Left ventricle myocardium inferior (tissue), 1 donor: ENCODE measurements at places on chromosomes 12 and 14. TPM values are rescaled to one million over a fixed set of nuclear protein-coding genes. Genes with fewer than 3 reads are reported as not detected.

The ART4 gene
- total RNA-seq = 5.0 TPM

The ADSS1 gene
- 218 TPM for total RNA-seq

The GSG1 gene
- not detected for total RNA-seq

The MYH7 gene
- 14,853 TPM for total RNA-seq

The SRRM4 gene
- 0.19 TPM for total RNA-seq

DNA sequence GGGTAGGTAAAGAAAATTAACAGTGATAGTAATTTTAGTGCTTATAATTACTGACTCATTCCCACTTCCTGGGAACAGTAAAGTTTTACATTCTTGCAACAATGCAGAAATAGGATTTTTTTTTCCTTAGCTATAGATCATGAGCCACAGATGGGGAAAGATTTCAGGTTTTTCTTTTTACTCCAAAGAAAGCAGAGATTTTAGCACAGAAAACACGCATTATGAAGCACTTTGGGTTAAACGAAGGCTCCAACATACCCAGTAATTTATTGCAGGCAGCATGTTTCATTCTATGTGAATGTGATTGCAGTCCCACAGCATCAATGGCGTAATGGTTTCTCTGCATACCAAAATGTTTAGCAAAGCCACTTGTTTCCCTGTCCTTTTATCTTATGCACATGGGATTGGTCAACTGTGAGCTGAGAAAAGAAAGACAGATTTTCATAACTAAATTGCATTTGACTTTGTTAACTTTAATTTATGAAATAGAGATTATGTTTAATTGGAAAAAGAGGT, 124.6 kb upstream of the E2F7 start:
- no peaks in the 10 kb centered on the region for H3K27me3 ChIP-seq
- no peaks in the 10 kb centered on the region for H3K36me3 ChIP-seq
- no peak overlapping the region for H3K4me3 ChIP-seq
- no peak for DNase-seq
- no peaks in the 10 kb centered on the region for H3K4me1 ChIP-seq

DNA sequence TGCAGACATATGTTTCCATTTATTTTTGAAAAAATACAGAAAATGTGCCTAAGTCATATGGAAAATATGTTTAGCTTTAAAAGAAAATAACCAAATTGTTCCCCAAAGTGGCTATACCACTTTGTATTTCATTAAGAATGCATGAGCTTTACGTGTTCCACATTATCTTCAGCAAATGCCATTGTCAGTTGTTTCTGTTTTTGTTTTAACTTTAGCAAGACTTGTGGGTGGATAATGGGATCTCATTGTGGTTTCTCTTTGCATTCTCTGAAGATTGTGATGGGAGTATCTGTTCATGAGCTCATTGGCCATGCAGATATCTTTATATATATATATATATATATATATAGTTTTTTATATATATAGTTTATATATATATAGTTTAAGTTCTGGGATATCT, 181.5 kb downstream of the CCER1 start:
- no peak for DNase-seq
- no peaks in the 10 kb centered on the region for H3K36me3 ChIP-seq
- no peaks in the 10 kb centered on the region for H3K27me3 ChIP-seq
- H3K4me3 ChIP-seq = no peak overlapping the region
- H3K27ac ChIP-seq = no peak overlapping the region
- no peaks in the 10 kb centered on the region for H3K4me1 ChIP-seq

DNA sequence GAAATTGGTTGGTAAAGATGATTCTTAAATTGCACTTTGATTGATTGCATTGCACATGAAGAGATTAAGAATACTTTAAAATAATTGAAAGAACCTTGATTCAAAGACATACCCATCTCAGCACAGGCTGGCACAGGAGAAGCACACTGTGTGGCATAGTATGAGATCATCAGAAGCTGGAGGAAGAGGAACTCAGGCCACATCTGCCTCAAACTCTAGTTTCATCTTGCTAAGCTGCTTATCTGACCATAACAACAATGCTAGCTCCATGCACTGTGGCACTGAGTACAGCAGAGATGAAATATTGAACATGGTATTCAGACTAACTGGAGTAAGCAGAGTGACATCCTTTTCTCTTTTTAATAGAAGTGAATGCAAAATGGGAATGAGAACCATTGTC, 99.1 kb downstream of the TBC1D30 start:
- peaks cover 13% of the 10 kb centered on the region for H3K27me3 ChIP-seq
- no peak overlapping the region for H3K4me3 ChIP-seq
- no peaks in the 10 kb centered on the region for H3K4me1 ChIP-seq
- no peak overlapping the region for H3K27ac ChIP-seq

DNA sequence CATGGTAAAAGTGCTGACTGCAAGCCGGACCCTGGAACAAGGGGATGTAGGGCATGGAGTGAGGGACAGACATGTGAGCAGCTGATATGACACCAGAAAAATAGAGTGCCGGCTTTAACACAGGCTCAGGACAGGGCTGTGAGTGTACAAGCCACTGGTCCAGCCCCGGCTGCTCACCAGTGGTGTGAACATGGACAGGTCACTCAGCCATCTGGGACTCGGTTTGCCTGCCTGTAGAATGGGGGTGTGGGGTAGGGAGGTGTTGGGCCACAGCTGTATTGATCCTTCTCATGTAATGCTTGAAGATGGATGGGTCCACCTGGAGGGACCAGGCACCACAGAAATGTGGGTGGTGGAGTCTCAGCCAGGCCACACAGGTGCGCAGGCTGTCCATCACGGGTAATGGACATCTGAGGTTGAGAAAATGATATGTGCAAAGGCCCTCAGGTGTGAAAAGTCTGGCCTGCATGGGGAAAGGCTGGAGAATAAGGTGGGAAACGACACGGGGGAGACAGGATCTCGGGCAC, 10.6 kb upstream of the KRT74 start:
- no peaks in the 10 kb centered on the region for H3K36me3 ChIP-seq
- H3K27ac ChIP-seq = no peak overlapping the region
- DNase-seq = no peak
- H3K4me1 ChIP-seq = no peaks in the 10 kb centered on the region
- H3K4me3 ChIP-seq = no peak overlapping the region

- no peak for DNase-seq
- no peaks in the 10 kb centered on the region for H3K36me3 ChIP-seq
- H3K27ac ChIP-seq = no peak overlapping the region
These were observed 67.2 kb upstream of the FOXN3 start for GRCh38 chr14:89484051-89484844.

- H3K4me1 ChIP-seq = no peaks in the 10 kb centered on the region
- H3K4me3 ChIP-seq = no peak overlapping the region
- no peak for DNase-seq
These were observed 55.2 kb upstream of the CDKL1 start for GRCh38 chr14:50451854-50452253.

DNA sequence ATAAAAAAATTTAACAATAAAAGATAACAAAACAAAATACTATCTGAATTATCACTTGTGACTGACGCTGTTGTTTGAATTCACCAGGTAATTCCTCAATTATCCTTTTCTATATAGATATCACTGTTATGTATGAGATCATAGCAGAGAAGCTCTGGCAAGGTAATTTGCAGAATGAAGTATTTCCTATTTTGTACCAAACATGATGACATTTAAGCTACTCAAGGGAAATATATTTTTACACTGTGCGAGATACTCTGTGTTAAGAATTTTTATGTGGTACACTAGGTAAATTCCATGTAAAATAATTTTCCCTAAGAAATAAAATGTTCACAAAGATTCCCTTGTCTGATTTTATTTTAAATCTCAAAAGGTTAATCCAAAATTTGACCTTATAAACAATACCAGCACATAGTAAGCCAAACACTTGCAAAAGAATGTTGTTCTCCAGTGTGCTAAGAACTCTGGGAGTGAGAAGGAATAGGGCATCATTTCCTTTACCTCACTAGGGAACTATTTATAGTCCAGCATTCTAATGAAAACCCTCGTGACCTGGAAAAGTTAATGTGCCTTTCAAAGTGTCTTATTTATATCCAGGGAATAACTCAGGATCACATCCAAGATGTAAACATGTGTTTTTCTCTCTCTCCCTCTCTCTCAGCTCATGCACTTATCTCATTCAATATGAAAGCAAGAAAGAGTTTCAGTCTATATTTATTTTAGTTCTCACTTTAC, 115.2 kb upstream of the RAP1B start:
- H3K4me1 ChIP-seq = peaks cover 13% of the 10 kb centered on the region
- no peak overlapping the region for H3K4me3 ChIP-seq
- peak overlapping the region; percentile 58 for H3K27ac ChIP-seq
- no peak for DNase-seq
- no peaks in the 10 kb centered on the region for H3K36me3 ChIP-seq

DNA sequence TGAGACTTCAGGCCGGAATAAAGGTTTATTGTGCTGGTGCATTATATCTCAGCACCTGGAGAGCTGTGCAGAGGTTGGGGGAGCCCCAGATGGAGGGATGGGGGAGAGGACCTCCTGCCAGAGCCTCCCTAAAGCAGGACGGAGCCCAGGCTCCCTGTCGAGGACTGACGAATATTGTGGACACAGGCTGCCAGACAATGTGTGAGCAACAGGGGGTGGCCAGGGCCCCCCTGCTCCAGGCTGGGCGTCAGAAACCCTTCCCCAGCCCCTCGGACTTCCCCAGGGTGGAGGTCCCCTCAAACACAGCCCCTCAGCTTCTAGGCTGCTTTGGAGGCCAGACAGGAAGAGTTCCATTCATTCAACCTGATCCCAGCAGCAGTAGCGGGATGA, 8.0 kb downstream of the TMEM119 start:
- H3K27ac ChIP-seq = no peak overlapping the region
- H3K4me3 ChIP-seq = no peak overlapping the region
- no peak for DNase-seq
- peaks cover 15% of the 10 kb centered on the region for H3K27me3 ChIP-seq
- H3K36me3 ChIP-seq = no peaks in the 10 kb centered on the region
- peaks cover 4% of the 10 kb centered on the region for H3K4me1 ChIP-seq

GRCh38 chr14:101098177-101098576, 194.7 kb upstream of the RTL1 start:
- H3K27me3 ChIP-seq = peaks cover 64% of the 10 kb centered on the region
- no peaks in the 10 kb centered on the region for H3K4me1 ChIP-seq
- no peak overlapping the region for H3K27ac ChIP-seq
- no peak for DNase-seq
- no peaks in the 10 kb centered on the region for H3K36me3 ChIP-seq
- H3K4me3 ChIP-seq = no peak overlapping the region

DNA sequence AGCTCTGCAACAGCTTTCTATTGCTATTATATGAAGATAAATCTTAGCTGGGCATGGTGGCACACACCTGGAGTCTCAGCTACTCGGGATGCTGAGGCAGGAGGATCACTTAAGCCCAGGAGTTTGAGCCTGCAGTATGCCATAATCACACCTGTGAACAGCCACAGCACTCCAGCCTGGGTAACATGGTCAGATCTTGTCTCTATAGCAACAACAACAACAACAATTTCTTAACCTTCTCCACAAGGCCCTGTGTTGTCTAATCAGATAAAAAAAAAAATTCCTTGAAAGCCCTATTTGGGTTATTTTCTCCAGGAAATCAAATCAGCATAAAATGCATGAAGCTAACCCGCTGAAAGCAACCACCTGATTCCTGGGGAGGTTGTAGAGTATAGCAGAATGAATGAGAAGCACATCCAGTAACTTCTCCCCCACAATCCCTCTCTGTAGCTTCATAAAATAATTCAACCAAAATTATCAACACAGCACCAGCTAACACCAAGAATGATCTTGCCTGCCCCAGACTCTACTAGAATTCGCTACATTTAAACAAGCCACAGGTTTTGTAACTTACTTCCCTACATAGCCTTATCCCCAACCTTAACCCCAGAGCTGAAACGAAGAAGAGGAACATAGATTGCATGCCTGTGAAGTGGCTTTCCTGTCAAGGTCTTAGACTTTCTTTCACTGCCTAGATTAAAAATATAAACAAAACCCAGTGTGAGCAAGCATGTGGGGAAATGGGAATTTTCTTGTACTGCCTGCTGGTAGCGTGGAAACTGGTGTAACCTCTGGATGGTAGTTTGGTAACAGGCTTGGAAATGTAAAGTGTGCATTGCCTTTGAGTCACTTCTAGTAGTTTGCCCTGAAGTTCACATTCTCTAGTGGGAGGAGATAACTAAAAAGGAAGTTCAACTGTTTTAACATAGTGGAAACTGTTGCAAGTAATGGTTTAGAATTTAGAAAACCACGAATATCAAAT, 6.0 kb upstream of the STK38L start:
- H3K27me3 ChIP-seq = no peaks in the 10 kb centered on the region
- H3K27ac ChIP-seq = peak overlapping the region; percentile 14
- H3K4me1 ChIP-seq = no peaks in the 10 kb centered on the region
- H3K36me3 ChIP-seq = no peaks in the 10 kb centered on the region
- no peak for DNase-seq

DNA sequence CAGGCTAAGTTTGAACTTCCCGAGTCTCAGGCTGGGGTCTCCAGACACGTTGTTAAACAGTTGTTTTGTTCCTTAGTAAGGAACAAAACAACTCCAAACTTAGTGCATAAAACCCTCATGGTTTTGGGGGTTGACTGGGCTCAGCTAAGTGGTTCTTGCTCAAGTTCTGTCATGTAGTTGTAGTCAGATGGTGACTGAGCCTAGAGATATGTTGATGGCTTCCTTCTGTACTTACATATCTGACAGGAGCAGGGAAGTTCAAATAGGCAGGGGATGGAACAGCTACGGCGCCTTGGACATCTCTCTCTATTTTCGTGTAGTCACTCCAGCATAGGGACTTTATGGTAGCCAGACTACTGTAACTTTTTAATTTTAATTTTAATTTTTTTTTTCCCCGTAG, 45.7 kb downstream of the SPATS2 start:
- no peak overlapping the region for H3K27ac ChIP-seq
- H3K4me1 ChIP-seq = no peaks in the 10 kb centered on the region
- no peaks in the 10 kb centered on the region for H3K36me3 ChIP-seq

GRCh38 chr12:98660521-98660920, 15.4 kb downstream of the APAF1 start:
- DNase-seq = no peak
- no peak overlapping the region for H3K27ac ChIP-seq
- H3K36me3 ChIP-seq = peaks cover 75% of the 10 kb centered on the region
- no peaks in the 10 kb centered on the region for H3K4me1 ChIP-seq

DNA sequence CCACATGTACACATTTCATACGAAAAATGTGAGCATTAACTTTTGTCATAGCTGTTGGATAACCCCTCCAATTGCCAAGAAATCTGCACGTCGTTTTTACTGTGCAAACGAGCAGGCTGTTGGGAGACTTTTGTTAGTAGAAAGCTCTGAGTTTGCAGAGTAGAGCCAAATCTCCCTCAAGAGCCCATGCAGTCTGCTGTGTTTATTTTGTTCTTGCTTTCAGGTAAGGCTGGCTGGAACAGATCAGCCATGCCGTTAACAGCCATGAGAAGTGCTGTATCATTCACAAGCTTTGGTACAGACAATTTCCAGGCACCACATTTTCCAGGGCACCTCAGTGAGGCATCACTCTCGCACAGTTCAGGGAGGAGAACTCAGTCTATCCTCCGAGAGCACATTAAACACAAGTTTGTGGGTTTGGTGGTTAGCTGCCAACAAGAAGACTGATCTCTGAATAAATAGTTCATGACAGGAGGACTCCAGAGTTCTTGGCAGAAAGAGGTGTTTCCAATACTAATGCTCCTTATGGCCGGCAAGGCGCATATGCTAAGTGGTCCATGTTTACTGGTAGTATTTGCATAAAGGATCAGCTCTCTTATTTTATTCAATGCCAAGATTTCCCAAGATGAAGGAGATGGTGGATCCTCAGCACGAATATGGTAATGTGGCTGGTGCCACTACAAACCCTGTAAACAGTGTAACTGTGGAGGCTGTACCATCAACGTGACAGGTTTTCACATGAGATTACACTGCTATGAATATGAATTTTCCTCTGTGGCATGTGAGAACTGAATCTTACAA, 30.3 kb upstream of the PELI2 start:
- no peak overlapping the region for H3K27ac ChIP-seq
- no peak overlapping the region for H3K4me3 ChIP-seq
- no peaks in the 10 kb centered on the region for H3K36me3 ChIP-seq
- H3K4me1 ChIP-seq = no peaks in the 10 kb centered on the region
- no peak for DNase-seq

GRCh38 chr14:89085231-89085731, 260.8 kb downstream of the TTC8 start:
- H3K27ac ChIP-seq = peak overlapping the region; percentile 25
- H3K27me3 ChIP-seq = no peaks in the 10 kb centered on the region
- no peak for DNase-seq
